Large intestine (tissue), 12 donors: ENCODE measurements at places on chromosomes 16 and 17. TPM values are rescaled to one million over a fixed set of nuclear protein-coding genes. Genes with fewer than 3 reads are reported as not detected.

- peak; percentile 81 for DNase-seq
Observed at GRCh38 chr17:34254651-34255380, at the start of gene CCL2. Gene CCL2 (plus strand): TSS chr17:34255285. CDS start chr17:34255350, 65 bp downstream.

Gene SLC5A2
- 7.3 TPM for polyA plus RNA-seq

- DNase-seq = no peak
Observed at GRCh38 chr17:57102122-57102521, 17.1 kb downstream of the AKAP1 start.

GRCh38 chr17:1179818-1180742, at the start of gene ABR:
Gene ABR (minus strand): TSS chr17:1179981. CDS start chr17:1179727, 254 bp downstream.
- no peak for DNase-seq

Gene KRT13
- 0.94 TPM for polyA plus RNA-seq

Gene SULT1A1
- polyA plus RNA-seq = 67.5 TPM

DNA sequence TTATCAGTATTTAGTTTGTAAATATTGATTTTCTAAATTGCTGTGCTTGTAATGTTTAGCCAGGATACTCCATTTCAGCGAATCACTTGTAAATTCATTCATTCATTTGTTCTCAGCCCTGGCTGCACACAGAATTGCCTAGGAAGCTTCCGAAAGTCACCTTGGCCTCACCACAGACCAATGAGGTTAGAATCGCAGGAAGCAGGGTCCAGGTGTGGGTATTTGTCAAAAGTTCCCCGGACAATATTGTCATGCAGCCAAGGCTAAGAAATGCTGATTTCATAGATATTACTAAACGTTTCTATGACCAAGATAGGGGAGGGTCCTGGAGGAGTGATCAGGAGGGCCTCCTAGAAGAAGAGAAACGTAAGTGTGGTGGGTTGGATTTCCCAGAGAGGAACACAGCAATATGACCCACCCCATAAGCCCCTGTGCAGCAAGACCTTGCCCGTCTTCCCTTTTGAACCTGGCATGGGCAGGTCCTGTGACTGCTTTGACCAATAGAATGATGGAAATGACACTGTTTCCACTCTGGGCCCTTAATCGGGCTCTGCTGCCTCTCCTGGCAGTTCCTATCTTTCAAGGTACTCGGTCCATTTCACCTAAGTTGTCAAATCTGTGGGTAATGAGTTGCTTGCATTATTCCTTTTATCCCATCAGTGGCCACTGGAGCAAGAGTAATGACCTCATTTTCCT, 238.7 kb downstream of the FOXL1 start:
- DNase-seq = no peak

DNA sequence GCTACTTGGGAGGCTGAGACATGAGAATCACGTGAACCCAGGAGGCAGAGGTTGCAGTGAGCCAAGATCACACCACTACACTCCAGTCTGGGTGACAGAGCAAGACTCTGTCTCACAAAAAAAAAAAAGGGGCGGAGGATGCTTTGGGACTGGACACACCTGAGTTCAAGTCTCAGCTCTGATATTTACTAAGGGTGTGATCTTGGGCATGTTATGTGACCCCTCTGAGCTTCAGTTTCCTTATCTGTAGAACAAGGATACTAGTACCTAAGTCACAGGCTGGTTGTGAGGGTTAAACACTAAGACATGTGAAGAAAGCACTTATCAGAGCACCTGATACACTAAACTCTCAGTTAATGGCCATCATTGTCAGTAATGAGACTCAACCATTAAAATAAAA, 25.9 kb downstream of the HOXB1 start:
- no peak for DNase-seq

Gene HOXB1
- polyA plus RNA-seq = 0.07 TPM

Gene ARHGAP23
- 23.6 TPM for polyA plus RNA-seq

DNA sequence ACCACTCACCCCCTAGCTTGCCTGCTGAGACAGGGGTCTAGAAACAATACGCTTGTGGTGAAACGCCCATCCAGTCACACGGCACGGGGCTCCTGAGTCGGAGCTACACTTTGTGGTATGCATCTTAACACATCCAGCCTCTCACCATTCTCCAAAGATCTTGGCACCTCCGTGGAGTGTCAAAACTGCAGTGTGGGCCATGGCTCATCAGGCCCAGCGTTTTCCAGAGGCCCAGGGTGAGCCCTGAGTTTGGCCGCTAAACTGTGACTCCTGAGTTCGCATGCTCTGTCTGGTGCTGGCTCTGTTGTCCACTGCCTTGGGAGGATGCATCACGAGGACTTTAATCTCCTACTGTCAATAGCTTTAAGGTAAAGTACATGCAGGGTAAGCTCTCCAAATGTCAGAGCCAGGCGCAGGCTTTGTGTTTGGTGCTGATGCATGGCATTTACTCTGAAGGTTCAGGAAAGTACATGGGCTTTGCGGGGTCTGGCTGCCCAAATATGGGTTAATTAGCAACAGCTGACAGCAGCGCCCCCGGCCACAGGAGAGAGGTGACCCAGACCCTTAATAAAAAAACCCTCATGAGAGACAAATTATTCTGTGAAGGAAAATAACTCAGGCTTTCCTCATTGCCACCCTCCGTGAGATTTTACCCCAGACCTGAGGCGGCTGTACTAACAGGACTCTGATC, 118.4 kb downstream of the CCDC182 start:
- DNase-seq = no peak

DNA sequence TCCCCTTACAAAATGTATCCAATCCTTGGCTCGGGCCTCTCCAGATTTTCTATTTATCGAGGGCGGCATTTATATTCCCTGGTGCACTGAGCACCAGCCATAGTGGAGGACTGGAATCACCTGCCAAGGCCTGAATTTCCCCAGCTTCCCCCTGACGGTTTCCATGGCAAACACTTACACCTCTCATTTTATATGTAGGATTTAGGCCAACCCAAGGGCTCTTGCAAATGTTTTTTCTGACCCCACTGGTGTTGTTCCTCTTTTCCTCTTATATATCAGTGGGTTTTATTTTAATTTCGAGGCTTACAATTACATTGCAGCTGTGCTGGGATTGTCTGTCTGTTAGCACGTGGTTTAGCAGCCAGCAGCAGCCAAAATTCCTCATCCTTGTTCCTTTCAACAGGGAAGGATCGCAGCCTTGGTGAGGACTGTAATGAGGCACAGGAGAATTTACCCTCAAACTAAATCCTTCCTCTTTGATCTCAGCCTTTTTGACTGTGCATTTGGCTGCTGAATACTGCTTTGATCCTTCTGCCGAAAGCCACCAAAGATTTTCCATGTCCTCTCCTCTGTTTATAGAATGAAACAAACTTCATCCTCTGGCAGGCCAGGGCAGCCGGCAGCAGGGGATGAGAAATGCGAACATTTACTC, 26.5 kb upstream of the CES5A start:
- no peak for DNase-seq

DNA sequence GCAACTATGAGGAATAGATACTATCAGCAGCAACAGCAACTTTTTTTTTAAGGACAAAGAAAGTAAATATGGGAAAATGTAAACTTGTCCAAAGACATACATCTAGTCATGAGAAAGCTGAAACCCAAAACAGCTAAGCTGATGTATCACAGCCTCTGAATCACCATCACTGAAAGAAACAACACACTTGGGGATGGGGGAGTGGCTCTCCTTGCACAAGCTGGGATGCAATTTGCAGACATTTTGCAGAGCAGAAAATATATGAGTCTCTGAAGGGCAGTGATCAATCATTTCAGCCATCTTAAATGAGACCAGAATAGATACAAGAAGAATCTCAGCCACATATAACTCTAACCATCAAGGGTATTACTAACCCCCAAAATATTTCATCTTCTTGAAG, 79.1 kb downstream of the GRIN2A start:
- DNase-seq = no peak

DNA sequence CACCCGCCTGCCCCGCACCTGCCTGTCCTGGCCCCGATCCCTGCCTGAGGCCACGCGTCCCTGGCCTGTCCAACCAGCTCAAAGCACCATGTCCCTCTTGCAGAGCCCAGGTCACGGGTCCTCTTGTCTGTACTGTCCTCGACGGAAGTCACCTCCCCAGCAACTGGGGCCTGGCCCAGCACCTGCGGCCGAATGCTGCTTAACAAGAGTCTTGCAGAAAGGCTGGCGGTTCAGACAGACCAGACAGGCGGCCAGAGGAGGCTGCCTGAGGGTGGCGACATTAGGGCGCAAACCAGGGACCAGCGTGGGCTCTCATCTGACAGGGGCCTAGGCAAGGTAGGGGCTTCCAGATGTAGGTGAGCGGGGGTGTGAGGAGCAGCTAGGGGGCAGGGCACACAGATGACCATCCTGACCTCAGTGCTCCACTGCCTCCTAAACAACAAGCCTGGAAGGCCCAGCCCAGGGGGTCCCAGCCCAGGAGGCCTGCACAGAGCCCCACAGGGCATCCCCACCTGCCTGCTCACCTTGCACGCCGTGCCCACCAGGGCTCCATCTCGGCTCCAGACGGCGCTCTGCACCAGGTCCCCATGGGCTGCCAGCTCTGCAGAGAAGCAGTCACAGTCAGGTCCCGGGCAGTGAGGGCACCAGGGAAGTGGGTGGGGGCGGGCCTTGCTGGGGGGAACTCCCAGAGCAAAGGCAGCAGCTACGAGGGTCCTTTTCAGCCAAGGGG, 11.3 kb downstream of the CORO7 start:
- DNase-seq = no peak

Gene PDPR
- polyA plus RNA-seq = 25.5 TPM

Gene SEPTIN1
- 5.4 TPM for polyA plus RNA-seq

DNA sequence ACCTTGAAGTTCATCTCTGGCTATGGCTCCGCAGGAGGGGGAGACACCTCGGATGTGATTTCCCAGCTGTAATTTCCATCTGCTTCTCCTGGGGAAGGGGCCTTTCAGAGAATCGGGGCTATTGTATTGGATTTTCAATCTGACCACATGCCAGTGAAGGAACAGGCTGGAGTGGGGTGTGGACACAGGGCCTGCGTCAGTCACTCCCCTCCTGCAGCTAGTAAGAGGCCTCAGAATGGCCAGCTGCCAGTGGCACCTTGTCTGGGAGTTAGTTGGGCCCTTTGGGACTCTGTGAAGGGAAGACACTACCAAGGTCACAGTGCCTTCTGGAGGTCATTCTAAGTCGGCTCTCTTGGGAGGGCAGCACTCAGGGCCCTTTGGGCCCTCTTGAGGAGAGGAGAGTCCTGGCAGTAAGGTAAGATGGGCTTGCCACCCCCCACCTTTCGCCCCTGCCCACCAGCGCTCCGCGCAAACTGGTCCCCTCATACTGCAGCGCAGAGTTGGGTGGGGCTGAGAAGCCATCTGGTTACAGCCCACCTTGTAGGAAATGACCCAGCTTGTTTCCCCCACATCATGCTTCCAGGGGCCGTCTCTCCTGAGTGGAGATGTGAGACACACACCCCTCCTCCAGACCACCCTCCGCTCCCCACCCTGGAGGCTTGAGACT, 5.4 kb downstream of the NXPH3 start:
- no peak for DNase-seq

DNA sequence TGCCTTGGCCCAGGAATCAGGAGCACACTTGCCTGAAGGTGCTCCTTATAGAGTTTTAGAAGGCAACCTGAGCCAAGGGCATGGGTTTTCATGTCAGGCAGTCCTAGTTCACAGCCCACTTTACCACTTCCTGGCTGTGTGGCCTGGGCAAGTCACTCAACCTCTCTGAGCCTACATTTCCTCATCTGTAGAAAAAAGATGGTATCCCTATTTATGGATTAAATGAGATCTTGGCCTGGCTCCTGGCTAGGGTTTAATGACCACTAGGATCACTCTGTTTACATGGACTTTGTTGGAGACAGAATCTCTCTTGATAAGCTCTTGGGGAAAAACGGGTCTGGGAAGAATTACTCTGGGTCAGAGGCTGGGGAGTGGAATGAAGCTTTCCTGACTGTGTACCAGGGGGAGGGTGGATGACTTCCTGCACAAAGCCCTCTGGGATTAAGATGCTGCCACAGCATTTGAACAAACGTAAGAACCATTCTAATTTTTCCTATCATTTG, 2.3 kb downstream of the MT2A start:
- peak; percentile 23 for DNase-seq

Gene NECAB2
- 6.6 TPM for polyA plus RNA-seq

- no peak for DNase-seq
Observed at GRCh38 chr17:2044263-2044894, 2.6 kb downstream of the OVCA2 start.

Gene KRT10
- polyA plus RNA-seq = 40.7 TPM

DNA sequence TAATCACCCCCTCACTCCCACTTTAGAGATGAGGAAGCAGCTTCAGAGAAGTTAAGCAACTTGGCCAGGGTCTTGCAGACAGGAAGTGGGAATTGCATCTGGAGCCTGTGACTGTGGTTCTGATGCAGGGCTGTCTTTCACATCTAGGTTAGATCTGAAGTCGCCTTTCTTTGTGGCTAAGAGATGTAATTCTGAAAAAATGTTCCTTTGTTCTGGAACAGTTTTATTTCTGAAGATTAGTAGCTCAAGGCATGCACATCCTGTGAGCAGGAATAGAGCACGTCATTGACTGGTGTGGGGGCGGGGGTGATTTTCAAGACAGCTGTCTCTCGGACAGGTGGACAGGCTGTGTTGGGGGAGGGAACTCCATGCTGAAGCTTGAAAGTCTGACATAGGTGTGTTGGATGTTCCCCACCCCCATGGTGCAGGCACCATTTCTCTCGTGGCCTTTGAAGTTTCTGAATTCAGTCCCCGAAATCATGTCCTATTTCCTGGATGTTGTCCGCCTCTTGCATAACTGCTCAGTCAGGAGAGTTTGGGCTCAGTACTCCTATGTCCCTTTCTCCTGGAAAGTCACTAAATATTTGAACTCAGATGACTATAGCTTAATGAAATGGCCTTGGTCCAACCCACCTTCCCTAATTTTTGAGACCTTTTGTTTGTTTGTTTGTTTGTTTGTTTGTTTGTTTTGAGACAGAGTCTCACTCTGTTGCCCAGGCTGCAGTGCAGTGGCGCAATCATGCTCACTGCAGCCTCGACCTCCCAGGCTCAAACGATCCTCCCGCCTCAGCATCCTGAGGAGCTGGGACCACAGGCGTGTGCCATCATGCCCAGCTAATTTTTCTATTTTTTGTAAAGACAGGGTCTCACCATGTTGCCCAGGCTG, 21.0 kb upstream of the HERPUD1 start:
- no peak for DNase-seq

DNA sequence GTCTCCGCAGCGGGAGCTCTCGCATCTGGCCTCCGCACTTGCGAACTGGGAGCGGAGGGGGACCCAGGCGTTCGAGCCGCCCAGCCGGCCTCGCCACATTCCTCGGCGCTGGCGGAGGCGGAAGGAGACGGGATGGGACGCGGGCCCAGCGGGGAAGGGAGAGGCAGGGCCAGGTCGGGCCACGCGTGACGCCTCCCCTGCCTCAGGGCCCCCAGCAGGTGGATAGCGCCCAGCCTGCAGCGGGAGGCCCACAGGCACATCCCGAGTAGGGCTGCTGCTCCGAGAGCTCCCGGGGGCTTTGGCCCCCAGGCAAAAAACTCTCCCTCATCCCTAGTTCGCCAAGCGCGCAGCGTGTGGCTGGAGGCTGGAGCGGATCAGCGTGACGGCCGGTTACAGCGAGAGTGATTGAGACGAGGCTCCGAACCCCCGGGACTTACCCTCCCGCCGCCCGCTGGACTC, 800 bp downstream of the PLEKHH3 start:
- DNase-seq = peak; percentile 75

Gene PRR35
- polyA plus RNA-seq = not detected
